ENCODE measurements at places on chromosomes 2 and 18.

DNA sequence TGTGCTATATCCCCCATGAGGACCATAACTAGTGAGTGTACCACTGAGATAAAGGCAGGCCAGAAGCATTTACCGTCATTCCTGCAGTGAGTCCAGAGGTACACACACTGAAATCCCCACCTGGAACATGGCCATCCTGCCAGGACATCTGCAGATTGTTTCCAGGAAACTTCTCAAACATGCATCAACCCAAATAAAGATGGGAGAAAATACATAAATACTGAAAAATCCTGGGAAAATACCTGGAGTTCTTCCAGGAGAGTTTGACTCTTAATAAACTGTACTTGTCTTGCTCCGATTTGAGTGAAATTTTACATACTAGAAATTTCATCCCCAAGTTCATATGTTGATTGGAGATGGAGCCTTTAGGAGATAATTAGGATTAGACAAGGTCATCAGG is 388.1 kb upstream of the KLHL29 start:
- DNase-seq = no peak

DNA sequence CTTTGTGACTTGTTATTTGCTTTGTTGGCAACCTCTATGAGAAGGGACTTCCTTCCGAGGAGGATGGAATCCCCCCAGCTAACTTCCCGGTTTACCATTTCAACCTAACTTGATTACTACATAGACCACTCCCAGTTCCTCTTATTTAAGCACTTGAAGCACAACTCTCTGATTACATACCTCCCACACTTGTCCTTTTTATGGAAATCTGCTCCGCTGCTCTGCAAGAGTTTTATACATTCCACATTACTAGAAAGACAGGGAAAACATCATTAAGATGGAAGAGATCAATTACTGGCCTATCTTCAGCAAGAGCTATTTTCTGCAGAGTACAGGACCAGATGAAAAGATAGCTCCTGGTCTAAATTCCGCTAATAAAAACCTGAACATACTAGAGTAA is 160.0 kb upstream of the PGAP1 start:
- no peak for DNase-seq

DNA sequence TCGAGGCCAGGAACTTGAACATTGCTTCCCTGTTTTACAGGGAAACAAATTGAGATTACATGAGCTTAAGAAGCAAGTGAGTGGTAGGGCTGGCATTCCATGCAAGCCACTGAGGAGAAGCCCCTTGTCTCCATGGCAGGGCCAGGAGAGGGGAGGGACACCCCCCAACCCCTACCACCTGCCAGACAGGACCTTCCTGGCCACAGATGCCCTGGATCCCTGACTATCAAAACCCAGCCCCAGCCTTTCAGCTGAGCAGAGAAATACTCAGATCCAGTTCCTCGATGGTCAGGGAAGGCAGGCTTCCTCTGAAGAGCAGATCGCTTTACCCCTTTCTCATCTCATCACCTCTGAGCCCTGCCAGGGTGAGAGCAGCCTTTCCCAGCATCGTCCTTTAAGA is 53.8 kb upstream of the ALPP start:
- no peak for DNase-seq

GRCh38 chr2:8303322-8303832 is 378.5 kb upstream of the ID2 start:
- no peak for DNase-seq

- DNase-seq = no peak
Observed at GRCh38 chr18:75067996-75068645, 140.8 kb downstream of the PTGR3 start.

DNA sequence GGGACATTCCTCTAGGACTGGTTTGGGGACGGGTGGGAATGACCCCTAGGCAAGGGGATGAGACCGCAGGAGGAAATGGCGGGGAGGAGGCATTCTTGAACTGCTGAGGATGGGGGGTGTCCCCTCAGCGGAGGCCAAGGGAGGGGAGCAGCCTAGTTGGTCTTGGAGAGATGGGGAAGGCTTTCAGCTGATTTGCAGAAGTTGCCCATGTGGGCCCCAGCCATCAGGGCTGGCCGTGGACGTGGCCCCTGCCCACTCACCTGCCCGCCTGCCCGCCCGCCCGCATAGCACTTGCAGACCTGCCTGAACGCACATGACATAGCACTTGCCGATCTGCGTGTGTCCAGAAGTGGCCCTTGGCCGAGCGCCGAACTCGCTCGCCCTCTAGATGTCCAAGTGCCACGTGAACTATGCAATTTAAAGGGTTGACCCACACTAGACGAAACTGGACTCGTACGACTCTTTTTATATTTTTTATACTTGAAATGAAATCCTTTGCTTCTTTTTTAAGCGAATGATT is 4.9 kb downstream of the INHBB start:
- DNase-seq = no peak

DNA sequence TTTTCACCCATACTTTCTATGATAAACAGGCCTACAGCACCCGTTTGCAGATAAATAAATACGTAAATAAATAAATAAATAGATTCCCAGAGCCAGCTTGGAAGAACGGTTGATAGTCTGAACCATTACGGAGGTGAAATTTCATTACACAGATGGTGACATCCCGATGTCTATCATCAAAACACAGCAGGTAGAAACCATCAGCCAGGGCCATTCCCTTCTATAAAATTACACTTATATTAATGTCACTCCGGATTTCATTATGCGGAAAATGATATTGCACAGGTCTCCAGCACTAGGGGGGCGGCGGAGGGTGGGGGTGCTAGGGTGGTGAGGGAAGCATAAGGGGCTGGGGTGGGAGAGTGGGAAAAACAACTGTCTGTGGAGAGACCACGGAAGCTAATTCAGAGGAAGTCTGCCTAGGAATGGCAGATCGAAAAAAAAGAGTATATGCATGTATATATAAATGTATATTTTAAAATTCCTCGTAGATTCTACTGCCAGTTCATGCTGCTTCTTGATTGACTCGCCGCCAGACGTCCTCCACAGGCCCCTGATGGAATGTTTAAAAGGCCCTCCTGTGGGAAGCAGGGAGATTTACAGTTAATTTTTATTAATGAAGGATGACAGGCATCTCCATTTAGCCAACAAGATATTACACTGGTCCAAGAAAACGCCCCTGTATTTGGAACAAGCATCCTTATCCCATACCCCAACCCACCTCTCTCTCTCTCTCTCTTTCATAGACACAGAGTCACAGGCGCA is 1906.0 kb upstream of the PIK3C3 start:
- no peak for DNase-seq

DNA sequence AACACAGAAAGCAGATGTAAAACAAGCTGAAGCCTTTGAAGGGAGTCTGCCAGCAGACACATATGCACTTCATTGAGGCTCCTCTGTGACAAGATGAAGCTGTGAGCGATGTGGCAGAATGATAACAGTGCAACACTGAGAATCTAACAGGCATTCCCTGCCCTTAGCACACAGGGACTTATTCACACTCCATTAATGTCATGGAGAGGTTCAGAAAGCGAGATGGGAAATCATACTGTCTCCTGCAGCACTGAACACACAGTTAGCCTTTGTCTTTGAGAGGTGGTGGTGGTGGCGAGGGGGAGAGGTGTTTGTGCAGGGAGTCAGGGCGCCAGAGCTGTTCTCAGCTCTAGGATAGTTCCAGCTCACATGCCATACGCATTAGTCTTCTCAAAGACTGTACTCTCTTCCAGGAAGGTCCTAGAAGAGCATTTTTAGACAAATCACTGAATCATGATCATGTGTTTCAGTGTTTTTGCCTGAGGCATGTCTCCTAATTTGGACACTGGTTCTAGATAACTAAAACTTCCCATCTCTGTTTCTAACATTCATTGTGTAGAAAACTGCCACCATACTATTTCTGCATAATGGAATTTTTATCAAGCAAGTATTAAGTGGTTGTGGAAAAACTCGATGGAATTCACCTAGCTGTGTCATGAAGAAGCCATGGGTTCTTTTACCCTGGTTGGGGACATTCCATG is 93.5 kb upstream of the ITGB6 start:
- peak; percentile 96 for DNase-seq

GRCh38 chr2:30439879-30440278 is 7.2 kb upstream of the LCLAT1 start:
- DNase-seq = no peak

- no peak for DNase-seq
Observed at GRCh38 chr18:60391571-60392226, 19.1 kb upstream of the MC4R start.

DNA sequence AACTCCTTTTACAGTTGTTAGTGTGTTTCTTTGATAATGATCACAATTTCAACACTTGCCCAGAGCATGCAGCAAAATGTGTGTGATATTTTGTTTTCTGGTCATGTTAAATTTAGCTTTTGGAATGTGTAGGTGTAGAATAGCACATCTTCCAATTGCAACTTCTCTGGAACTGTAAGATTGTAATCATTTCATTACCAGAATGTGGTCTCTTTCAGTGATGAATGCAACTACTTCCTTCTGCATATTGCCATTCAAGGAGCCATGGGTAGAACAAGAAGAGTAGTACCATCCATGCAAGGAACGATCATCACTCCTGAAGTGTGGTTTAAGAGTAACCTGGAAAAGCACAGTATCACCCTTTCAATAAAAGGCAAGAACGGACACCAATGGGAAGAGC is 548.8 kb upstream of the ZNF804A start:
- no peak for DNase-seq

GRCh38 chr18:25875551-25876240 is 214.7 kb downstream of the SS18 start:
- DNase-seq = no peak

DNA sequence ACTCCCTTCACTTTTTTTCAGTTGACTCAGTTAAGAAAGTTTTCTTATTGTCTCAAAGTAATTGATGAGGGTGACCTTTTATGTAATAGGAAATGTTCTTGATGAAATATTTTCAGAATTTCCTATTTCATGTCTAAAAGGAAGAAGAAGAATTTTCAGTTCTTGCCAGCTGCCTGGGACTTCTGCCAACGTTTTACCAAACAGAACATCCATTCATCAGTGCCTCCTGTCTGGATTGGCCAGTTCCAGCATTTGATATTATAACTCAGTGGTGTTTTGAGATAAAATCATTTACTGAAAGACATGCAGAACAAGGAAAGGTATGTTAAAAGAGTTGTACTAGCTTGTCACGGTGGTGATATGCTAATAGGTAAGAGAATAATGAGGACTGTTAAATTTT is 104.7 kb upstream of the MYO3B start:
- peak; percentile 16 for DNase-seq

DNA sequence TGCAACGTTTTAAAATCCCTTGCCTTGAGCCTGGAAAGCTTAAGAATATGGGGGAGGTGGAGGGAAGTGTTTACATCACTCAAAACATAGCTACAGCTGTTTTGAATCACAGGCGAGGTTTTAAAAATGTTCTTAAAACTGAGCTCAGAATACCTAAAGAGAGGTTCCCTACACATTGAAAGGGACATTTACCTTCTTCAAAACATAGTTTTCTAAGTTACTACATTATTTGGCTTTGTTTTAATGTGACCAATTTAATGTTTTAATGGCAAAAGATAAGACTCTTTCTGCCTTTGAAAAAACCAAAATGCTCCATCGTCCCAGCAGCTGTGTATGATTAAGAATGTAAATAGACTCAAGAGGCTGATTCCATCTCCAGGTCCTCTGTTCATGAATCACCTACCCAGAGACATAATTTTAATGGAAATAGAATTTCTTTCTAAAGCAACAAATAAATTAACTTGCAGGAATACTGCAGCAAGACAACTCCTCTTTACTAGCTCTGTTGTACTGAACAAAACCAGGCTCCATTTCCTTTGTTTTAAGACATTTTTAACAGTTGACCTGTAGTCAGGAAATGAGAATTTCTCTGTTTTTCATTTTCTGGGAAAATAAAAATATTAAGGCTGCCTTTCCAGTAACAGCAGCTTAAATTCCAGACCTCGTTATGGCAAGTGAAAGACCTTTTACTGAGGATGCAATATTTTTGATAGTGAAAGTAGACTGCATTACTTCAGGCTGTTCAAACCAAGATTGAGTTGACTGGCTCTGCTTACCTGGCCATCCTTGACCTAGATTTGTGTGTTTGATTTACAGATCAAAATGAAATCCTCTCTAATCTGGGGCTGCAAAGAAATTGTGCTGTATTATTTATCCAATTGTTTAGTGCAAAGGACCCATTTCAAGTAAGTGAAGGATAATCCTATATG is 33.7 kb upstream of the WDR75 start:
- DNase-seq = peak; percentile 72

- DNase-seq = no peak
Observed at GRCh38 chr2:83764447-83765005, 694.6 kb downstream of the SUCLG1 start.

GRCh38 chr2:25230948-25231311 is 62.5 kb upstream of the POMC start:
- DNase-seq = no peak

- no peak for DNase-seq
Observed at GRCh38 chr18:8224576-8224975, 384.7 kb upstream of the RAB12 start.

GRCh38 chr18:58005011-58005410 is 39.0 kb upstream of the NEDD4L start:
- no peak for DNase-seq

- DNase-seq = no peak
Observed at GRCh38 chr2:206584323-206585116, 57.8 kb upstream of the FAM237A start.

DNA sequence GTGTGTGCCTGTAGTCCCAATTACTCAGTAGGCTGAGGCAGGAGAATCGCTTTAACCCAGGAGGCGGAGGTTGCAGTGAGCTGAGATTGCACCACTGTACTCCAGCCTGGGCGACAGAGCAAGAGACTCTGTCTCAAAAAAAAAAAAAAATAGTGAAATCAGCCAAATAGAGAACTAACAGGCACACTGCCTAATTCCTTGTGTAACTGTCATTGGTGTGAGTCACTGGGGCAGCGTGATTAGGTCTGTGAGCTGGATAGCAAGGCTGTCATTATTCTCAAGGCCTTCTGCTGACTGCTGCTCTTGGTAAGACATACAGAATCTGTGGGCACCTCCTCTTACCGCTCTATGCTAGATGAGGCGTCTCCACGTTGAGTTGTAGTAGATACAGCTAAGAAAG is 270.3 kb downstream of the NEDD4L start:
- peak; percentile 94 for DNase-seq

- no peak for DNase-seq
Observed at GRCh38 chr2:20599001-20599600, 51.8 kb downstream of the HS1BP3 start.

GRCh38 chr2:17084877-17085276 is 419.2 kb upstream of the CYRIA start:
- DNase-seq = no peak

DNA sequence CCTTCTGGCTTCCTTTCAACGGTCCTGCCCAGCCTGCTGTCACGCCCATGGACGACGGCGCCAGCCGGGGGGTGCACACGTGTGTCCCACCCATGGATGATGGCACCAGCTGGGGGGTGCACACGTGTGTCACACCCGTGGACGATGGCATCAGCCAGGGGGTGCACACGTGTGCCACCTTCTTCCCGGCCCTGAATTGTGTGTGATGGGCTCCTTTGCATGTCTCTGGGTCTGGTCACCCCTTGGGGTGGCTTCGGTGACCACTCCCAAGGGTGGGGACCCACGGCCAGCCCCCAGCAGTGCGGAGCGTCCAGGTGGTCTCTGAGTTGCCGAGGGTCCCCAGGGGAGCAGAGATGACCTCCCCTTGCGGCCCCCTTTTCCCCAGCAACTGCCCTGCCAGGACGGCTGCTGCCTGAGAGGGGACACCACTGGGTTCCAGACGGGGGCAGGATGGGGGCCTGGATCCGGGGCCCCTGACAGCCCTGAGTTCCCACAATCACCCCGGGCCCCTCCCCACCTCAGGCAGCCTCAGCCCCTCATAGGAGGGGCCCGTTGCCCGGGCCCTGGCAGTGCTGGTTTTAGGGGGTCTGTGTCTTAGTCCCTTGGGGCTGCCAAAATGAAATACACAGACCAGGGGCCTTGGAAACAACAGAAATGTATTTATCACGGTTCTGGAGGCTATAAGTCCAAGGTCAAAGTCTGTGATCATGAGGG is 9.4 kb downstream of the NEU4 start:
- DNase-seq = no peak
